Islet precursor cell (in vitro differentiated cells): ENCODE measurements at places on chromosomes 4 and X.

GRCh38 chr4:181007751-181008150 is 1235.5 kb upstream of the TENM3 start:
- no peak for DNase-seq

DNA sequence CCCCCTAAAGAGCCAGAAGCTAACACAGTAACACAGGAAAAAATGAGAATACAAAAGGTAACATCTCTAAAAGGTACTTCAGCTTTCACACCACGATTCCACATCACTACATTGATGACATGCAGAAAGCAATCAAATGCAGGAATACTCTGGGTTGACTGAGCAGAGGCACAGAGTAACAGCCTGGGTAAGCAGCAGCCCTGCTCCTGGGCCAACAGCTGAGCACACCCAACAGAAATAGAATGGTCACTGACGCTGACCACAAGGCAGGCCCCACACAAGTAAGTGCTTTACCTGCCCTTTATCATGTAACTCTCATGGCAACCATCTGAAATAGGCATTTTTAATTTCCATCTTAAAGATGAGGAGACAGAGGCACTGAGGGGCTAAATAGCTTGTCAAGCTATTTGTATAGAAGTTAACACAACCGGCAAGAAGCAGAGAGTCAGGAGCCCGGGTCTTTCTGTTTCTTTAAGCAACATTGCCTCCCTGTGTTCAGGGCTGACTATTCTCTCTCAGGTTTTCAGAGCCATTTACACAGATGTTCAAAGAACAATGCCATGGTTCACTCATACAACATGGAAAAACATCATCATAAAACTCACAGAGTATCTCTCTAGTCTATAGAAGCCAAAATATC is 168.9 kb downstream of the ZNF674 start:
- DNase-seq: peak; percentile 69

GRCh38 chr4:77797239-77797638 is 21.9 kb downstream of the CNOT6L start:
- no peak for DNase-seq

DNA sequence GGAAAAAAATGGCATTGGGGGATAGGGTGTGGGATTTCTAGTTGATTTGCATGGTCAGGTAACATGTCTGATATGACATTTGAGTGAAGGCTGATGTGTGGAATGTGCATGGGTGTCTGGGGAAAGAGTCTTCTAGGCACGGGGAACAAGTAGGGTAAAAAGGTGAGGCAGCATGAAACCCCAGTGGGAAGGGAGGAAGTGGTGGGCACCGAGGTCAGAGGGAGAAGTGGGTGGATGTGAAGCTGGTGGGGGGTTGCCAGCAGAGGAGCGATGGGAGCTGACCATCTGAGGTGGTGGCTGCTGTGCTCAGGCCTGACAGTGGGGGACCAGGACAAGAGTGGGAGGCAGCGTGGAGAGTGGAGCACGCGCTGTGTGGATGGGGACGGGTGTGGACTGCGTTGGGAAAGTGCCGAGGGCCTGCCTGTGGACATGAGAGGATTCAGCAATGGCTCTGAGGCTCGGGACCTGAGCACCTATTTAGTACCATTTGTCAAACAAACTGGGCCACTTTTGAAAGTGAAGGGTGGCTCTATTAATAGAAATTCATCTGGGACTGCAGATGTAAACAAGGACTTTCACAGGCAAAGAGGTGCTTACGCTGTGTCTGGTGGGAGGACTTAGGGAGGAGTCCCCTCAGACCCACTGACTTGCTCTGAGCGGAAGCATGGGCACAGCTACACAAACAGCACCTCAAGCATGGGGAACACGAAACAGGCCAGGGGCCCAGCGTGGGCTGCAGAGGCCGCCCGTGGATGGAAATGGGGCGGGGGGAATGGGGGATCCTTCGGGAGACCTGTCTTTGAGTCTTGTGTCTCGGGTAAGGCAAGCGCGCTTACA is 16.7 kb upstream of the S100P start:
- DNase-seq: no peak

- no peak for DNase-seq
Measured at GRCh38 chr4:39657465-39657864, 18.8 kb upstream of the SMIM14 start.

DNA sequence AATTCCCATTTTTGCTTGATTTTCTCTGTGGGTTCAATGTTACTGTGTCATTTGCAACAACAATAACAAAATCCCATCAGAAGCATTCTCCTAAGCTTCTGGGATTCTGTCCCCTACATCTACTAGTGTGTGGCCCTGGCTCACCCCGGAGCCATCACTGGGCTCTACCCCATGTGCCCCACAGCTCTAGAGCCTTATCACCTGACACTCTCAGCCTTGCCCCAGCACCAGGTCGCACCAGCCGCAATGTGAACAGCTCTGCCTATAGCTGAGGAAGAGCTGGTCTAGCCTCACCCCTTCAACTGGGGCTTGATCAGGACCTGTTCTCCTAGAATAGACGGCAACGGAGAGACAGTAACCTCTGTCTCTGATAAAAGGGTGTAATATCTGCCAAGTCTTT is 161.7 kb downstream of the SHROOM3 start:
- DNase-seq: no peak

- no peak for DNase-seq
Measured at GRCh38 chr4:38141808-38142500, 181.8 kb downstream of the PTTG2 start.

DNA sequence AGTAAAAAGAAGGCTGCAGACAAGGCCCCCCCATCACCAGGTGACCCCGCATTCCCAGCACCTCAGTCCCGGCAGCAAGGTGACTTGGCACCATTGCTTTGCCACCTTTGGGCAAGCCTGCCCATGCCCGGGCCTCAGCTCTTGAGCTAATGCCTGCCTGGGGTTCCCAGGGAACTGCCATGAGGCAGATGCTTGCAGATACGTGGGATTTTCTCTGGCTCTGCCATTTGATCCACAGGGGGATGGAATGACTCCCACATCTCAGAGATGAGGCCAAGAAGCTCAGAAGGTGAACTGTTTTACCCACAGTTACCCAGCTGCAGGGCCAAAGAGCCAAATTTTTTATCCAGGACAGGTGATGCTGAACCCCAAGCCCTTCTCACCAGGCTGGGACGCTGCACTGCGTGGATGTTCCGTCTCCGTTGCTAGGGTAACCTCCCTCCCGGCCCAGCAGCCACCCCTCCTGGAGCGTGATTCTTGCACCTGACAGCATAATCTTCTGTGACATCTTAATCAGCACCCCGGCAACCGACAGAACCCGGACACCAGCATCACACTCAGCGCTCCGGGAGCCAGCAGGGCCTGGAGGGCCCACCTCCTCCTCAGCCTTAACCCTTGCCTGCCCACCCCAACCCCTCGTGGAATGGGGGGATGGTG is 15.7 kb upstream of the MSX1 start:
- no peak for DNase-seq

DNA sequence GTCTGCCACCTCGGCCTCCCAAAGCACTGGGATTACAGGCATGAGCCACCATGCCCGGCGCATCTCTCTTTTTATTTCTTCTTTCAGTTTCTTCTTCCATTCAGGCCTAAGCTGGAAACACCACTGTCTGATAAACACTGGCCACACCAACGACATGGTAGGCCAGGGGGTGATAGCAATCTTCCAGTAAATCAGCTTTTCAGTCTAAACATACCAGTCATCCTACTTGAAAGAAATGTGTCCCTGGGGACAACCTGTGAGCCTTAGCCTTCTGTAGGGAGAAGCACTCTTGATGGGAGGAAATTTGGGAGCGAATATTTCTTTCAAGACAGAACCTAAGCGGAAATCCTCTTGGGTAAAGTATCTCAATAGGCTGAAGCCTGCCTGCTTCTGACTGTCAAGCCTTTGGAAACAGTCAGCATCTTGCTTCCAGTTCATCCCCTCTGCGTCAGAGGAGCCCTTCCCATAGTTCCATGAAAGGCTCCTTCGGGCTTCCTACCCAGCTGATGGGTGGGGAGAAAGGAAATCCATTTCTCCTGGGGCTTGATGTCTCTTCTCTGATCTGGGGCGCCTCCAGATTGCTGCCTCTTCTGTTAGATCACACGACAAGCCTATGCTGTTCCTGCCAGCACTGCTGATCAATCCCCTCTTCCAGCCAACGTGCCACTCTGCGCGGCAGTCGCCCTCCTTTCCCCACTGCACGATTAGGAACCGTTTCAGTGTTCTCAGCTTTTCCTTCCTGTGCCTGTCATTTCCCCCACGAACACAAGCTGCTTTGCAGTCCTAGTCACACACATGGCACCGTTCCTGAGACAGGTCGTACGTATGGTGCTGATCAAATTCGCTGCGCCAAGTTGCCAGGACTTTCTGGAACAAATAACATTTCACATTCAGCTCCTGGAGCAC is 49.5 kb upstream of the CBR4 start:
- DNase-seq: no peak

DNA sequence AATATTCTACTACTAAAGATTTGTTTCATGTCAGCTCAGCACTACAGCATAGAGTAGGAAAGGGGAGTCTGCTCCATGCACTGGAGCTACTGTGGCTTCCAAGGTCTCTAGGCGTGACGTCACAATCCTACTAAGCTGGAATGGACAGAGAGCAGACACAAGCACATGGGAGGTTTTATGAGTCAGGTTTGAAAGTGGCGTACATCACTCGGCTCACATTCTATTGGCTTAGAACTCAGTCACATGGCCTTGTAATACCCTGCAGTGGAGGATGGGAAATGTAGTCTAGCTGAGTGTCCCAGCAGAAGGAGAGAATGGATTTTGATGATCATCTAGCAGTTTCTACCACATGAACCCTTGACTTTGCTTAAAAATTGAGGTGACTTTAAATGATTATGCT is 624.8 kb upstream of the ATOH1 start:
- peak; percentile 73 for DNase-seq

DNA sequence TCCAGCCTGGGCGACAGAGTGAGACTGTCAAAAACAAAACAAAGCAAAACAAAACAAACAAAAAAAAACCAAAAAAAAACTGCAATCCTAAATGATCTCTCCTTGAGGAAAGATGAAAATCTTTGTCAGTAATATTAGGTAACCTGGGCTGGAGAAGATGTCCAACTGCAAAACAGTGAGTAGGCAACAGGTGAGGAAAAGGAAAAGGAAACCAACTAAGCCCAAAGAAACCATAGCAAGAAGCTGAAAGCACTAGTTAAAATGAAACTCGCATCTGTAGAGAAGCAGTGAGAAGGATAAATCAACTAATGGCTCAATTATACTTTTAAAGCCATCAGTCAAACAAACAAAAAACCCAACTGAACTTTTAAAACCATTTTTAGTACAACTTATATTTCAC is 54.2 kb downstream of the ENOX2 start:
- DNase-seq: no peak

DNA sequence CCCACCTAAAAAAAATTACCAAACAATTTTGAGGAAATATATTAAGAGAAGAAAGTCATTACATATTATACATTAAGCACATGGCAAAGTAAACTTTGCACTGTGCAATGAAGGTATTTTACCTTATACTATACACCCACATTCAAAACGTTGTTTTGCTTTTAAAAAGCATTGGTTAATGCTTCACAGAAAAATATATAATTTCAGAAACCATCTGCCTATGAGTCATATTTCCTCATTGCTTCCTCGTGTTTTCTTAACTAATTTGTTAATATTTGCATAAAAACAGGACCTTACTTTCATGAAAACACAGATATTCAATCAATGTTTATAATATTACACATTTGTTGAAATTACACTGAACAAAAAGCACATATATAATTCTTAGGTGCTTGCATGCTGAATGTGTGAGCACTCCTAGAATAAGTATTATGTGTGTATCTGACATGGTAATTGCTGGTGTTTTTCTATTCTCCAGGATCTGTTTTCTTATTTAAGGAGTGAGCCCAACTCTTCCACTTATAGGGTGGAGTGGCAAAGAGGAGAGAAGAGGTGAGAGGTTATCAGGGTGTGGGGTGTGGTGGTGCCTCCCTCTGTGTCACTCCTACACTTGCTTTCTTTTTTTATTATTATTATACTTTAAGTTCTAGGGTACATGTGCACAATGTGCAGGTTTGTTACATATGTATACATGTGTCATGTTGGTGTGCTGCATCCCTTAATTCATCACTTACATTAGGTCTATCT is 95.1 kb upstream of the IQCM start:
- DNase-seq: no peak
